Naive B cell (primary cell): ENCODE measurements at places on chromosomes 5 and 9.

DNA sequence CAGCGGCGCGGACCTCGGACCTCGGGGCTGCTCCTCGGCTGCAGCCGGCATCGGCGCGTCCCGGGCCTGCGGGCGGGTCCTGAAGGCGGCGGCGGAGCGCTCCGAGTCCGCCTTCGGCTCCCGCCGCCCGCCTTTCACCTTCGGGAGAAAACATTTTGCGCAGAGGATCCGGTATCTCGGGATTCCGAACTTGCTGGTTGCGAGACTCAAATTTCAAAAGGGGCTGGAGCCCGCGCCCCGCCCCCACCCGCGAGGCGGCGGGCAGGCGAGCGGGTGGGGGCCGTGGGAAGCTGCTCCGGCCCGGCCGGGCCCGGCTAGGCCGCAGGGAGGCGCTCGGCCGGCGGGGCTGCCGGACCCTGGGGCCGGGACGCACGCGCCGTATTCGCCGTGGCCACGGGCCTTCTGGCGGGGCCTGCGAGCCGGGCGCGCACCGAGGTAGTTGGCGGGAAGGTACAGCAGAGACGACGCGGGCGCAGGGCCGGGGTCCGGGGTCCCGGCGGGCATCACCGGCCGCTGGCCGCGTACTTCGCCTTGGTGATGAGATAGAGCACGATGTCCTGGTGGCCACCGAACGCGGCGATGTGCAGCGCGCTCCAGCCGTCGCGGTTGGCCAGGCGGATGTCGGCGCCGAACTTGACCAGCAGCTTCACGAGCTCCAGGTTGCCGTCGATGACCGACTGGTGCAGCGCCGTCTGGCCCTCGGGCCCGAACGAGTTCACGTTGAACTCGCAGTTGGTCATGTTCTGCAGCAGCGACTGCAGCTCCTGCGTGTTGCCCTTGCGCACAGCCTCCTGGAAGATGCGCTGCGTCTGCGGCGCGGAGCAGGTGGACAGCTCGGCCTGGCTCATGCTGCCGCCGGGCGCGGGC lies 757 bp downstream of the NRARP start:
- no peak for DNase-seq

GRCh38 chr5:95823738-95824609 lies 1.4 kb upstream of the GLRX start:
- no peak for DNase-seq

- no peak for DNase-seq
These were observed 29.5 kb upstream of the OSMR start for GRCh38 chr5:38816083-38817030.

- DNase-seq = no peak
These were observed 414.4 kb downstream of the BRINP1 start for GRCh38 chr9:118954857-118955256.

- no peak for DNase-seq
These were observed 217.0 kb downstream of the DMRT2 start for GRCh38 chr9:1267141-1267570.
